Transverse colon (tissue), 4 donors: ENCODE measurements at places on chromosomes 3 and 15. TPM values are rescaled to one million over a fixed set of nuclear protein-coding genes. Genes with fewer than 3 reads are reported as not detected.

DNA sequence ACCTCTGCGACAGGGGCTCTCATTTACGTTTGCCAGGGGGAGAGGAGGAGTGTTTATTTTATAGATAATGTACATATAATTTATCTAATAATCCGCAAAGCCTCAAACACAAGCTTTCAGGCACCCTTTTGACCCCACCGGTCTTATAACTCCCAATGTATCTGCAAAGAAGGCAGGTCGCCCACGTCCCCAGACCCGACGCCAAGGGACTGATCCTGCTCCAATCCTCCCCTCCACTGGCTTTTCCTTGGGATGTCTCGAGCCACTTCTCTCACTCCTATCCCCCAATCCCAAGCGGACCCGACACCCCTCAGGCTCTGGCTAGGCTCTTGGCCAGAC, 452 bp downstream of the DCP1A start:
- peaks cover 38% of the 10 kb centered on the region for H3K4me1 ChIP-seq
- peak overlapping the region; percentile 76 for H3K4me3 ChIP-seq
- H3K27ac ChIP-seq: peak overlapping the region; percentile 96

DNA sequence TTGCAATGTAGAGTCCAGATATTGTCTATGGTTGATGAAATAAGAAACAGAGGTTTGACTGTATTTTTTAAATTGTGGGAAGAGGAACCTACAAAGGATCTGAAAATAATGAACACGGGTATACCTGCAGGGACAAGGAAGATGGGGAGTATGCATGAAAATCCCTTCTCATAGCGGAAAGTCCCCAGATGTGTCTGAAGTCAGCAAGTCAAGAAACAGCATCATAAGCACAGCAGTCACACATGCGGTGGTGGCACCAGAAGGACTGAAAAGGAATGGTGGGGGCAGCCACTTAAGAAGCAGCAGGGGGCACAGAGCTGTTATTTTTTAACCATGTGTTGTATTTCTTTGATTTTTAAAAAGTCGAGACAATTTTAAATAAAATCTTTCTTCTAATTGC, 4.7 kb downstream of the MRPS11 start:
- peaks cover 20% of the 10 kb centered on the region for H3K4me1 ChIP-seq
- no peak overlapping the region for H3K27ac ChIP-seq
- no peaks in the 10 kb centered on the region for H3K27me3 ChIP-seq
- H3K36me3 ChIP-seq: no peaks in the 10 kb centered on the region
- H3K4me3 ChIP-seq: no peak overlapping the region
- no peak for DNase-seq

GRCh38 chr3:30702038-30702827, 95.8 kb downstream of the TGFBR2 start:
- no peaks in the 10 kb centered on the region for H3K27me3 ChIP-seq
- no peak for DNase-seq
- no peak overlapping the region for H3K4me3 ChIP-seq
- no peaks in the 10 kb centered on the region for H3K4me1 ChIP-seq
- H3K36me3 ChIP-seq: no peaks in the 10 kb centered on the region

Gene FAM174B
- total RNA-seq: 16.1 TPM

DNA sequence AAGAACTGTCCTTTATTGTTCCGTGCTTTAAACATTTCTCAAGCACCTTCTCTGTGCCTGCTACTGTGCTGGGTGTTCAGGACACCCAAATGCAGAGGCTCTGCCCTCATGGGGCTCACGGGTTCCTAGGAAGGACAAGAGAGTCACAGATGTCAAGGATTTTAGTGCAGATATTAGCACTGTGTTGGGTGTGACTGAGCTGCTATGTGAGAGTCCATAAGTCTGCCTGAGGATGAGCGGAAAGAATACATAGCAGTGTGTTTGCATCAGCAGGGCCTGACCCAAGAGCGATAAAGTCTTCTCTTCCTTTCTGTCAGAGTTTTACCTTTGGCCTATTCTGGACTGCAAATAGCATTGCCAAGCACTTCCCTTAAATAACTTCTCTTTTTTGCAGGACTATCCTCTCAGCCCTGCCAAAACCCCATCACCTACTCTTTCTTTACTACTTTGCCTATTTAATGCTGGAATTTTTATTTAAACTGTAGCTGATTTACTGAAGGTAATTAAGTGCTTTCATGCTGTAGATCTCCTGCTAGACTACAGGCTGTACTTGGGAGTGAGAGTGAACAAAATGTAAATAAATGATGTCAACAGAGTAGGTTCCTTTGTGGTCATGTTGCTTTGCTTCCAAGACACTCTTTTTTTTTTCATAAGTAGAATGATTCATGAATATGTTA, 459.4 kb upstream of the TPRG1 start:
- no peak for DNase-seq
- peaks cover 14% of the 10 kb centered on the region for H3K4me1 ChIP-seq
- no peaks in the 10 kb centered on the region for H3K27me3 ChIP-seq

Gene LYZL4
- not detected for total RNA-seq

GRCh38 chr15:39266890-39267289, 314.0 kb upstream of the THBS1 start:
- no peak overlapping the region for H3K4me3 ChIP-seq
- H3K36me3 ChIP-seq: no peaks in the 10 kb centered on the region
- no peaks in the 10 kb centered on the region for H3K27me3 ChIP-seq
- no peak overlapping the region for H3K27ac ChIP-seq
- no peaks in the 10 kb centered on the region for H3K4me1 ChIP-seq

Gene TTLL13
- not detected for total RNA-seq

Gene SHC4
- 0.96 TPM for total RNA-seq

DNA sequence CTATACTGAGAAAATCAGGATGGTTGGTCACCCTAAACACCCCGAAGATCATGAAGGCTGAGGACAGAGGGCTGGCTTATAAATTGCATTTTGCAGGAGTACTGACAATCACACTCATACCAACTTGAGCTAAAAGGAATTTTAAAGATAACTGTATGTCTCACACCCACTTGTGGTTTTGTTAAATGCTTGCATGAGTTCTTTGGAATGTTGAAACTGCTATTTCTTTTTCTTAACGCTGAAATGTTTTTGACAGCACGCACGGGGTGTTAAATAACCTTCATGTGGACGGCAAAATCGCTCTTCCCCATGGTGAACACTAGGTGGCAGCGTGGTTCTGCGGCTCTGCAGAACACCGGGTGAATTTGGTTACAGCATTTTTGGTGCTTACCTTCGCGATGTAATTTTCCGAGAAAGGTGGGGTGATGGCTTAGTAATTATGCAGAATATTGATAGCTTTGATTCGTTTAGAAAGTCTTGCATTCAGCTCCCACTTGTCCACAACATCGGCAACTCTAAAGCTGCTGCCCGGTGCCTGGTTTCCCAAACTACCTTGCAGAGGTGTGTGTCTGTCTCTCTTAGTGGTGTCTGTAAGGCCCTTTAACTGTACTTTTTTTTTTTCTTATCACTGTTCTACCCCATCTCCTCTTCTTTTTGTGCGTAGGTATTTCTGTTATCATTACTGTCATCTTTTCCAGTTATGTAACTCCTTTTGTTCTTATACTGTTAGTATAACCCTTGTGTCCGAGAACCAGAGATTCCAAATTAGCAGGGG, 51.7 kb downstream of the ARNT2 start:
- H3K27me3 ChIP-seq: no peaks in the 10 kb centered on the region
- no peaks in the 10 kb centered on the region for H3K4me1 ChIP-seq
- H3K36me3 ChIP-seq: no peaks in the 10 kb centered on the region
- DNase-seq: peak; percentile 42
- no peak overlapping the region for H3K27ac ChIP-seq

Gene SPINK8
- not detected for total RNA-seq

DNA sequence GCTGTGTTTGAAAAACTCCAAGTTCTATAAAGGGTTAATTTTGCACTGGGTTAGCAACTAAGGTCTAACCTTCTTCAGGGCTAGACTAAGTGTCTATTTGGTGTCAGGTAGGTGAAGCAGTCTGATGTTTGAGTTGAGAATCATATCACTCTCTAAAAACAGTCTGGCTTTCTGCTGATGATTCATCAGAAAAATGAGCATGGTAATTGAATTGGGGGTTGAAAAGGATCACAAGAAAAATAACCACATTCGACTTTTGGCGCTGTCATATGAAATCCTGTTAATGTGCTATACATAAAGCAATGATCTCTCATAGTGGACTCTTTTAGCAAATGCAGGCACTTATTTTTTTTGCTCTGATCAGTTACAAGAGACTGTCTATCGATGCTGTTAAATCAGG, 242.2 kb upstream of the AZI2 start:
- H3K27me3 ChIP-seq: no peaks in the 10 kb centered on the region
- no peak overlapping the region for H3K27ac ChIP-seq
- no peak overlapping the region for H3K4me3 ChIP-seq

- H3K4me1 ChIP-seq: peaks cover 55% of the 10 kb centered on the region
- no peaks in the 10 kb centered on the region for H3K36me3 ChIP-seq
- no peaks in the 10 kb centered on the region for H3K27me3 ChIP-seq
These were observed 9.8 kb downstream of the MSL2 start for GRCh38 chr3:136186344-136186743.

- H3K4me3 ChIP-seq: no peak overlapping the region
- peak overlapping the region; percentile 73 for H3K27ac ChIP-seq
- no peaks in the 10 kb centered on the region for H3K36me3 ChIP-seq
- peaks cover 15% of the 10 kb centered on the region for H3K4me1 ChIP-seq
- H3K27me3 ChIP-seq: no peaks in the 10 kb centered on the region
- DNase-seq: peak; percentile 63
These were observed 44.0 kb downstream of the EIF4E3 start for GRCh38 chr3:71681224-71681668.

GRCh38 chr3:194323785-194324735, 27.1 kb downstream of the CPN2 start:
- peak; percentile 63 for DNase-seq
- H3K27me3 ChIP-seq: no peaks in the 10 kb centered on the region
- peak overlapping the region; percentile 47 for H3K27ac ChIP-seq
- H3K4me1 ChIP-seq: peaks cover 9% of the 10 kb centered on the region
- H3K36me3 ChIP-seq: no peaks in the 10 kb centered on the region

Gene SUCLG2
- total RNA-seq: 269 TPM

GRCh38 chr3:30752970-30753369, 141.5 kb downstream of the GADL1 start:
- no peak overlapping the region for H3K4me3 ChIP-seq
- H3K27ac ChIP-seq: no peak overlapping the region
- peak; percentile 41 for DNase-seq
- H3K27me3 ChIP-seq: no peaks in the 10 kb centered on the region
- H3K4me1 ChIP-seq: peaks cover 6% of the 10 kb centered on the region
- H3K36me3 ChIP-seq: no peaks in the 10 kb centered on the region

Gene ACKR2
- 9.2 TPM for total RNA-seq

Gene SIDT1
- total RNA-seq: 35.6 TPM

- H3K27me3 ChIP-seq: no peaks in the 10 kb centered on the region
- peaks cover 15% of the 10 kb centered on the region for H3K4me1 ChIP-seq
- no peaks in the 10 kb centered on the region for H3K36me3 ChIP-seq
- no peak for DNase-seq
These were observed 51.5 kb downstream of the PDZRN3 start for GRCh38 chr3:73573204-73573603.

Gene ZNF80
- not detected for total RNA-seq

Gene RTP2
- not detected for total RNA-seq

GRCh38 chr15:51390241-51390965, 48.9 kb downstream of the GLDN start:
- H3K27ac ChIP-seq: no peak overlapping the region
- no peak for DNase-seq
- H3K4me3 ChIP-seq: no peak overlapping the region
- H3K27me3 ChIP-seq: no peaks in the 10 kb centered on the region
- no peaks in the 10 kb centered on the region for H3K36me3 ChIP-seq
- H3K4me1 ChIP-seq: no peaks in the 10 kb centered on the region

- H3K4me3 ChIP-seq: no peak overlapping the region
- no peaks in the 10 kb centered on the region for H3K4me1 ChIP-seq
- H3K27ac ChIP-seq: no peak overlapping the region
- H3K36me3 ChIP-seq: no peaks in the 10 kb centered on the region
- H3K27me3 ChIP-seq: no peaks in the 10 kb centered on the region
- DNase-seq: no peak
These were observed 125.0 kb upstream of the ROPN1 start for GRCh38 chr3:124116906-124117305.

- H3K27ac ChIP-seq: no peak overlapping the region
- H3K27me3 ChIP-seq: no peaks in the 10 kb centered on the region
- H3K36me3 ChIP-seq: peaks cover 10% of the 10 kb centered on the region
- no peak for DNase-seq
These were observed 4.9 kb upstream of the MST1R start for GRCh38 chr3:49908373-49909199.

GRCh38 chr3:137332297-137332696, 374.5 kb downstream of the IL20RB start:
- no peaks in the 10 kb centered on the region for H3K27me3 ChIP-seq
- no peak for DNase-seq
- no peak overlapping the region for H3K27ac ChIP-seq
- no peaks in the 10 kb centered on the region for H3K4me1 ChIP-seq
- no peaks in the 10 kb centered on the region for H3K36me3 ChIP-seq
- H3K4me3 ChIP-seq: no peak overlapping the region

DNA sequence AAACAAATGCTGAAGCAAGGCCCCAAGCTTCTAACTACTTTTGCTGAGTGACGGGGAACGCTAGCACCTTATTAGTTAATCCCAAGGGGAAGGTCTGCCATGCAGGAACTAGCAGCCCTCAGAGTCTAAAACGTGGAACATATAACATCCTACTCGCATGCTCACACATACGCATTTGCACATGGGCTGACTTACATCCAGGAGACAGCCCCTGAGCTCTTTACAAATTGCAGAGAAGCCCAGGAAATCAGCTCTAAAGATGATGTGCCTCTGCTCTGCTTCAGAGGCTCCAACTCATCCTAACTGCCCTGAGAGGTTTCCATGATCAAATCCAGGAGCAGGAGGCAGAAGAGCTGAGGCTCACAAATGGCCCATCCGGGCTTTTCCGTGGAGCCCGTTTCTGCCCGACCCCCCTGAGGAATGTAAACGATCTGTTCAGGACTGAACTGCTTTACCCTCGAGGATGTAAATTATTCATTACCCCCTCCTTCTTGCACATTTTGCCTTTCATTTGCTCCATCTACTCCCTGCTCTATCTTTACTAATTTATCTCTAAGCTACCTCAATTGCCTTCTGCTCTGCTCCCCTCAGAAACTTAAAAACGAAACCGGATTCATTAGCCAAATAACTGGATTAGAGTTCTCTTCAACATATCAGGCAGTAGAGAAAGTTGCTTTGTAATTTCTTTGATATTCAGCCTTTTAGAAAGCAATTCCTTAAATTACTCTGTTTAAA, 141.9 kb upstream of the CCDC54 start:
- no peaks in the 10 kb centered on the region for H3K27me3 ChIP-seq
- DNase-seq: no peak
- H3K4me1 ChIP-seq: no peaks in the 10 kb centered on the region
- peak overlapping the region; percentile 56 for H3K27ac ChIP-seq
- H3K4me3 ChIP-seq: peak overlapping the region; percentile 56

DNA sequence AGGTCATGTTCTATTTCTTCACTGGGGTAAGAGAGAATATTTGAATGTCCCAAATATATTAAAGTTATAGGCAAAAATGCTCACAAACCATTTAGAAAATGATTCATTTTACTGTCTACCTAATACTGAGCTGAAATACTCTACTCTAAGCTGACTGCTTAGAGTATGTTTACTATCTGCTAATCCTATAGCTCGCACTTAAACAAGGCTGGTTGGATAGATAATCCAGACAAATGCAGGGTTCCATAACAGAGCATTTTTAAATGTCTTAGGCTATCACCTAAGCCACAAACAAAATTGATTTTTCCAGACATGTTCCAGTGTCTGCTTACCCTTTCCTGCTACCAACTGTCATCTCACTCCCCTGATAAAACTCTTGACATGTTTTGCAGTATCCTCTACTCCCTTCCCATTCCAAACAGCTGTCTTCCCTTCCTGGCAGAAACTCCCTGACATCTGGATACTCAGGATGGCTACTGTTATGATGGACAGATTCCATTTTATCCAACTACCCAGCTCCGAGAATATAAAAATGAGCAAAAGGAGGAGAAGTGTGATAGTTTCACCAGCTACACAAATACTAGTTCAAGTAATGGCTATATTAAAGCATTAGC, 1034.7 kb downstream of the FHIT start:
- H3K27ac ChIP-seq: no peak overlapping the region
- H3K4me3 ChIP-seq: no peak overlapping the region
- no peak for DNase-seq
- no peaks in the 10 kb centered on the region for H3K4me1 ChIP-seq
